RKO (cell line): ENCODE measurements at places on chromosomes 16 and 17.

DNA sequence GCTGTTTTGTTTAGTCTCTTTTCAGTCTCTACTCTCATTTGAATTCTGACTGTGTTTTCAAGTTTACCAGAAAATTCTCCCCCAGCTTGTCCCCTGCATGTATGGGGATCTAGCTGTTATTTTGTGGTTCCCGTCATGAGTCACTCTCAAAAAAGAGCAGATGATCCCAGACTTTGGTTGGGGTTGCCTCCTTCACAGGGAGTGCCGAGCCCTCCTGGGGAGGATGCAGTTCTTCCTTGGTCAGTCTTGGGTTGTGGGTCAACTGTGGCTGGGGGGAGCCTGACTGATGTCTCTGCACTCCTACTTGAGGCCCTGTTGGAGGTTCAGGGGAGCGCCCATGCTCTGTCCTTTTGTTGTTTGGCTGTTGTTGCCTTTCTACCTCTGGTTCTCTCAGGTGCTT, 37.7 kb downstream of the EPN2 start:
- no peak for DNase-seq

- DNase-seq, result no peak
These were observed 11.5 kb upstream of the FOXF1 start for GRCh38 chr16:86498671-86499439.

GRCh38 chr17:7014995-7015958, 2.9 kb downstream of the RNASEK start:
- DNase-seq, result no peak

DNA sequence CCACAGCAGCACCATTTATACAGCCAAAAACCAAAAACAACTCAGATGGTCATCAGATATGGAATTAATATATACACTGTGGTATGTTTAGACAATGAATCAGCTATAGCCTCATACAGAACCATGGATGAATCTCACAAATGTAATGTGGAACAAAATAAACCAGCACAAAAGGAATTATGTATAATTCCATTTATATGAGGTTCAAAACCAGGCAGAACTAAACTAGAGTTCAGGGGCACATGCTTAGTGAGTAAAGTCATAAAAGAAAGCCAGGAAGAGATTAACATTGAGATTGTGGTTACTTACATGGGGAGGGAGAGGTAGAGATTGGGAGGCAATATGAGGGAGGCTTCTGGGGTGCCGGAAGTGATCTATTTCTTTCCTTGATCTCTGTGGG, 231.1 kb downstream of the COPRS start:
- no peak for DNase-seq

GRCh38 chr17:51372345-51373004, 112.1 kb downstream of the UTP18 start:
- peak; percentile 97 for DNase-seq

DNA sequence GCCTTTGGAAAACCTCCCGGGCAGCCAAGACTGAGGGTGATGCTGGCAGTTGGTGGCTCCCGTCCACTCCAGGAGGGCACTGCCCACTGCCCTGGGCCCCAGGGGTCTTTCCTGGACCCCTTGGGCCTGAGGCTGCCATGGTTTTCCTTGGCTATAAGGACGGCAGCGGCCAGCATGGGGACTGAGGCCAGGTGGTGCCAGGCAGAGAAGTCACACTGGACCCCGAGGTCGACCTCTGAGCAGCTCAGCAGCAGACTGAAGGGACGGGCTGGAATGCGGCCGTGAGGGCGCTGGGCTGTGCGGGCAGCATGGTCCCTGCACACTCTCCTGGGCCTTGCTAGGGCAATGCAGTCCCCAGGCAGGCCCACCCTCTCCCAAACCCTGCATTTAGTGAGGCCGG, 55.6 kb upstream of the GNG13 start:
- DNase-seq, result no peak

DNA sequence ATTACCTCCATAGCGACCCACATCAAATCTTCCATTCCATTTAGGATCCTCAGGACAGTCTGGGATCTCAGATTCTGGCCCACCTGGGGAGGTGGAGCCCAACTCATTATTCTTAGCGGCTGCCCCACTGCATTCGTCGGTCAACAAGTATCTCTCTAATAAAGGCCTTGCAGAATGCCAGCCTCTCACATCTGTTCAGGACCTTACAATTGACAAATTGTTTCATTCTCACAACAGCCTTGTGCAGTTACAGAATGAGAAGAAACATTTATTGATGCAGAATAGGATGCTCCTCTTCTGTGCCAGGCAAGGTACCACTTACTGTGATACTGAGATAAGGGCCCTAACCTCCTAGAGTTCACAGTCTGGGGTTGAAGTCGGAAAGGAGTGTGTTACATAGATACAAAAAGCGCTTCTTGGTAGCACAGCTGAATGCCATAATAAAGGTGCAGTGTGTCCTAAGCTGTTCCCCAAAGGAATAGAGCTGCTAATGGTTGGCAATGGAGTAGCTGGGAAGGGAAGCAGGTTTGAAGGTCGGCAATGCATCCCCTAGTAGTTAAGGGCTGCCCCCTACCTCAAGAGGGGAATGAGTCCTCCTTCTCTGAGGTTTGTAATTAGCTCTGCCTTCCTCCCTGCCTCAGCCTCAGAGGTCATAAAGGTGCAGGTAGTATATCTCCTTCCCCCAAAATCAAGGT, 2.3 kb upstream of the MPP2 start:
- no peak for DNase-seq

DNA sequence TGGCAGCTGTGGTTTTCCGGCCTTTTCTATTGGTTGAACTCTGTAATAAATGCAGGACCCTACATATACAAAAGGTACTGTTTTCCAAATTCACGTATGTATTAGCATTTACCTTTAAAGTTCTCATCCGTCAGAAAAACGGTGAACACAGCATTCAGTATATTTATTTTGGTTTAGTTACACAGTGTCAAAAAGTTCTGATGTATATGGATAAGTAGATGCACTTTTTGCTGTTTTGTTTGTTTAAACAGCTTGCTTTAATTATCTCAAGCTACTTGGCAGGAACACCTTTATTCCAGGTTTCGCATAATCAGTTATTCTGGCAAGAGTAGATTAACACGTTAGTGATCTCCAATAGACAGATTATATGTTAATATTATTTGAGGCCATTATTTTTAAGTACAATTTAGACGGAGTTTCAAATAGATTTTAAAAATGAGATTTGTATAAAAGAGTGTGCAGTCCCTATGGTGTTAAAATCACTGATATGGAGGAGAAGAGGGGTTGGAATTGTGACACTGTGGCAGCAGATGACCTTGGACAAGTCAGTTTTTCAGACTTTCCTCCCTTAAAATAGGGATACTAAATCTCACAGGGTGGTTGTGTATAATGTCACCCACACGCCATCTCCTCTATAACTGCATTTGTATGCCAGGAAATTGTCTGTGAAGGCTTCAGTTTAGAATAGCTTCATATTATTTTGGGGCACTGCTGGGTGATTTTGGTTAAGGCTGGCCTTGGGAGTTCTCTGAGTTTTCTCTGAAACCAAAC, 2.1 kb downstream of the HERPUD1 start:
- no peak for DNase-seq

- no peak for DNase-seq
These were observed 224.1 kb upstream of the TBX2 start for GRCh38 chr17:61175298-61176142.

DNA sequence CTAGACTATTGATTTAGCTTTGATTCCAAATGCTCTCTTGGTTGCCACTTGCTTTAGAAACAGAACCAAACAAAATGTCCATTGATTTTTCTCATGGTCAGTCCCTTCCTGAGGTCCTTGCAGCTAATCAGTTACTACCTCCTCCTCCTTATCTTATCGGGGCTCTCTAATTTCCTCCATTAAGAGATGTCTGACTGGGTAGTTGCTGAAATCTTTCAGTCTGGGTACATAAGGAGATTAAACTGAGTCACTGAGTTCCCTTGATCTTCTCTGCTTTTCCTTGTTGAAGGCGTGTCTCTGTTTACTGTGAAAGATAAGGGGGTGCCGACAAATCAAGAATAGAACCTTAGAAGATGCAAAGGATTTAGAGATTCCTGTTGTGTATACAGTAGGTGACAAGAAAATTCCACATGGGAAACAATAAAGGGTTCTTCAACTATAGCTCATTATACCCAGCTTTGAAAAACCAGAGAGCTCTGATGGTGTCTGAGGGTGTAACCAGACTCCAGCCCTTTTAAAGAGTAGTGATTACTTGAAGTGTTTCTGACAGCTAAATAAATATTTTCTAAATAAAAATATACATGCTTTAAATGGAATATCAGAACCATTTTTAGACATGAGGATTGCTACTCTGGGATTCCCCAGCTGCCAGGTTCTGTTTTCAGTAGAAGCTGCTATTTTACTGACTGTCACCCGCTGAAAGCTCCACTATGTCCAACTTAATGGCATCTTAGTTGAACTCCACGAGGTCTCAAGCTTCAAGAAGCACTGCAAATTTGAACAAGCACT, 791.3 kb upstream of the SOX9 start:
- no peak for DNase-seq

DNA sequence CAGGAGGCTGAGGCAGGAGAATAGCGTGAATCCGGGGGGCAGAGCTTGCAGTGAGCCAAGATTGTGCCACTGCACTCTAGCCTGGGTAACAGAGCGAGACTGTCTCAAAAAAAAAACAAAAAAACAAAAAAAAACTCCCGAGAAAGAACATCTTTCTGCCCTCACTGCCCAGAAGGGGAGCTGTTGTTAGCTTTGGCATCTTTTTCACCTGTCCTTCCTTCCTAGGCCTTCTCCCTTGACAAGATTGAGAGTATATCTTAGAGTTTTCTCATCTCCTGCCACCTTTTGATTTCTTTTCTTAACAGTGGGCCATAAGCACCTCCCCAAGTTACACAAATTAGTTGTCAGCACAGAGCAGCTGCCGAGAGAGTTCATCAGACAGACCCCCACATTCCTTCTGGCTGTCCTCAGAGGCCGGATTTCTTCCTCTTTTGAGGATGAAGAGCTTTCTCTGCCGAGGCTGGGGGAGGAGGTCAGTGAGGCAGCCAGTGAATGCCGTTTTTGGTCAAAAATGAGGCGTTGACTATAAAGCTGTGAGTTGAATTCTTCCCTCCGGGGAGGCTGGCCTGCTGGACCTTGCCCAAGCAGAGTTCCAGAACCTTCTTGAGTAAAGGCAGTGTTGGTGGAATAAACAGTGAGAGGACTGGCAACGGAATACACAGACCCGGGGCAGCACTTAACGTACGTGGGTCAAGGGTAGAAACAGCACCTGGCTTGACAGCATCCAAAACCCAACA, 127.0 kb downstream of the ABCC6 start:
- no peak for DNase-seq

GRCh38 chr17:36072431-36073121, 8.5 kb downstream of the CCL18 start:
- no peak for DNase-seq

GRCh38 chr16:76441876-76442275, 164.7 kb downstream of the CNTNAP4 start:
- no peak for DNase-seq

DNA sequence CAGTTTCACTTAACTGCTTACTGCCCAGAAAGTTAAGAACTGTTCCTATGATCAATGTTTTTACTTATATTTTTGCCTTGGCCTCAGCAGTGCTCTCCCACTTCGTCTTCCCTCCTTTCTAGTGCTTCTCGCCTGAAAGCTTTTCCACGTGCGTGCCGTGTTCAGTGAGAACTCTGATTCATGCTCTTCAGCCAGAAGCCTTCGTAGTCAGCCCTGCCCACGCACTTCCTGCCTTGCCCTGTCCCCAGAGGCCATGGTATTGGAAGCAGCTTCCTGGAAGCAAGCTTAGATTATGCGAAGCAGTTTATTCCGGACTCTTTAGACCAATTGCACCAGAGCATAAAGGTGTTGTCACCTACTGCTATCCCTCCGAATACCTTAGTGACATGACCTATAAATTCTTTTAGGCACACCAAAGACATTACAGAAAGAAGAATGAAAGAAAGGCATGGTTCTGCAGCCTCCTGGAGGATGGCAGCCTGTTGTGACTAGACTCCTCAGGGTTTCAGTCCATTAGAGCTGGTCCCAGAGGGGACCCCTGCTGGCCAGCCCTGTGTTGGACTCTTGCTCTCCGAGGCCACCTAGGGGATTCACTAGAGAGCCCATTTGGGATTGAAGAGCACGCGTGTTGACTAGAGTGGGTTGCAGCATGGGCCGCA, 105.2 kb downstream of the RPTOR start:
- peak; percentile 67 for DNase-seq

DNA sequence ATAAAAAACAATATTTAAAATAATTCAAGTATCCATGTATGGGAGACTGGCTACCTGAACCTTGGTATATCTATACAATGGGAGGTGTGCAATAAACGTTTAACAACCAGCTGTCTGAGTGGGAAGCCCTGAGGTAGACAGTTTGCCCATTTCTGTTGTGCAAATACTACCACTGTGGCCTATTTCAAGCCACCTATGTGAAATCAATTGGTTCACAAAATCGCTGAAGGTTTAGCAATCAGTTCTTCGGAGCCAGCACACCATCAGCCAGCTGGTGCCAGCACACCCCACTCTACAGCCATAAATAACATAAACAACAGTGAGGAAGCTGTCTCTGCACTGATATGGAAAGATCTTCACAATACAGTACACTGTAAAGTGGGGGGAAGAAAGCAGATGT, 46.7 kb upstream of the KDM8 start:
- no peak for DNase-seq

GRCh38 chr17:47200325-47200664, 8.9 kb upstream of the MYL4 start:
- DNase-seq, result no peak

GRCh38 chr16:11319529-11320146, 25.6 kb upstream of the RMI2 start:
- no peak for DNase-seq

- DNase-seq, result no peak
These were observed 120.1 kb downstream of the CYLD start for GRCh38 chr16:50861970-50862411.

DNA sequence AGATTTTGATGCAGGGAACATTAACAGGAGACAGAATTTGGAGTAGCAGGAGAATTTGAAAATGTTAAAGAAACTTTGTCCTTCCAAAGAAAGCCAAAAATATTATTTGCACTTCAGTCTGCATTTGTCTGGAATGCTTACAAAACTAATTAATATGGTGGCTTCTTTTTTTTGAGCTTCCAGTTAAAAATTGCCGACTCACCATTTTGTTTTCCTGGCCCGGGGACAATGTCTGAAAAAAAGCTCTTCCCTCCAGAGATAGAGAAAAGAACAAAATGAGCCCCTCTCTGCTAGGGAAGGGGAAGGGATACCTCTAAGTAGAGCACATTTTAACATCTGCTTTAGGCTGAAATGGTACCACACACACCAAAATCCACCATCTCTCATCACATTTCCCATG, 360.8 kb downstream of the SOX9 start:
- DNase-seq, result no peak

- no peak for DNase-seq
These were observed 25.3 kb upstream of the GCSH start for GRCh38 chr16:81121474-81121990.

GRCh38 chr16:73846007-73846330, 450.6 kb upstream of the PSMD7 start:
- no peak for DNase-seq

GRCh38 chr17:68432086-68432864, 25.0 kb downstream of the WIPI1 start:
- DNase-seq, result no peak
